Spleen (tissue), 13 donors: ENCODE measurements at places on chromosomes 6 and 20. TPM values are rescaled to one million over a fixed set of nuclear protein-coding genes. Genes with fewer than 3 reads are reported as not detected.

Gene VWA7
- total RNA-seq: 1.7 TPM

Gene GABRR1
- total RNA-seq: not detected

Gene IL17F
- total RNA-seq: not detected

Gene SULF2
- total RNA-seq: 23.3 TPM

Gene NMBR
- total RNA-seq: not detected

Gene KCNQ5
- 6.0 TPM for total RNA-seq

Gene SLC17A1
- total RNA-seq: not detected

Gene EGFL8
- total RNA-seq: 7.3 TPM

Gene KCNK16
- total RNA-seq: not detected
